ENCODE measurements at places on chromosomes 4 and X.

DNA sequence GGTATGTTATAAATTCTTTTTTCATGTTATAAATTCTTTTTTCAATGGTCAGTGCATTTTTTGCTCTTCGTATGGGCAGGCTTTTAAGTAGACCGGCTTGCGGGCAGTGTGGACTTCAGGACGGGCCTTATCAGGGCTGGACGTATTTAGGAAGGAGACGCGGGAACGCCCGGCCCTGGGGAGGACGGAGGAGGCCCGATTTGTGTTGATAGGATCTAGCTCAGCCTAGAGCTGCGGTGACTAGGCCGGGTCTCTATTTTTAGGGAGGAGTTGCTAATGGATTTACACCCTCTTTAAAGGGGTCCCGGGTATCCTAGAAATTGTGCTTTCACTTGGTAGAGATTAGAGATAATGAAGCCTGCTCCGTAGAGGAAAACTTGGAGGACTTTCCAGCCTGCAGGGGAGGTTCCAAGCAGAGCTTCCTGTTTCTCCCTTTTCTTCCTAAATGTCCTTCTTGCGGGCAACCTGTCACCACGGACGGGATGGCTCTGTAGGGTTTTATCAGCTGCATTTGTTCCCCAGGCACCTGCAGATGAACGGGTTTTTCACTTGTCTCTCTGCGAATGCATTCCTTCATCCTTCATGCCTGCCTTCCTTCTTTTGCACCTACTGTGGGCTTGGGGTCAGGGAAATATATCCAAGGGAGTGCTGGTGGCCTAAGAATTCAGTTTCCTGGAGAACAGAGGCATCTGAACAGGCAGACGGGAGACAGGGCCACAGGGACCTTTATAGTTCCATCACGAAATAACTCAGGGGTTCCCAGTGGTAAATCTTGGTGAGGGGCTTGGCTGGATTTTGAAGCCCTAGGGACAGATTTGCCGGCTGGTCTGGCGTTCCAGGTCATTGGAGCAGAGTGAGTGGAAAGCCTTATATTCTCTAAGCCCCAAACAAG, 1.4 kb downstream of the CD99 start:
- DNase-seq = no peak

DNA sequence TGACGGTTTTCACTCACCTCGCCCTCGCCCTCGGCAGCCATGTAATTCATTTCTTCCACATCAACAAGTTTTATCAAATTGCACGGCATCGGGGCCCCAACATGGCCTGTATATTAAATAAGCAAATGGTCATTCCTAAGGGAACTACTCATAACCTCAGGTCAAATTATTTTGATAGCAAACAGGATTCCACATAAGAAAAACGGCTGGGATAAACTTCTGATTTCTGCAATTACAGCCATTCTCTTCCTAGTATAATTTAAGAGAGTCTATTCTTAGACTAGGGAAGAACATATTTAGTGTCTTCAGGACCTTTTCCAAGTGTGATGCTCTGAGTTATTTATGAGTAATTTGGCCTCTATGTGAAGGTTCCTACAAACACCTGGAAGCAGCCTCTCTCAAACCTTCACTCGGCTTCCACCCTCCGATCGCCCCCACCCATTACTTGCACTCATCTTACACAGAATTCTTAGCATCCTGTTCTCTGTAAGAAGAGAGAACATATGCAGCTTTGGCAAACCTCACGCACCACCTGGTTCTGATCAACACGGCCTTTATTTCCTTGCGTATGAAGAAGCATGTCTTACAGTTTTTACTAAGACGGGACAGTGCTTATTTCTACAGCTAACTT, 29.4 kb upstream of the CENPU start:
- no peak for DNase-seq

DNA sequence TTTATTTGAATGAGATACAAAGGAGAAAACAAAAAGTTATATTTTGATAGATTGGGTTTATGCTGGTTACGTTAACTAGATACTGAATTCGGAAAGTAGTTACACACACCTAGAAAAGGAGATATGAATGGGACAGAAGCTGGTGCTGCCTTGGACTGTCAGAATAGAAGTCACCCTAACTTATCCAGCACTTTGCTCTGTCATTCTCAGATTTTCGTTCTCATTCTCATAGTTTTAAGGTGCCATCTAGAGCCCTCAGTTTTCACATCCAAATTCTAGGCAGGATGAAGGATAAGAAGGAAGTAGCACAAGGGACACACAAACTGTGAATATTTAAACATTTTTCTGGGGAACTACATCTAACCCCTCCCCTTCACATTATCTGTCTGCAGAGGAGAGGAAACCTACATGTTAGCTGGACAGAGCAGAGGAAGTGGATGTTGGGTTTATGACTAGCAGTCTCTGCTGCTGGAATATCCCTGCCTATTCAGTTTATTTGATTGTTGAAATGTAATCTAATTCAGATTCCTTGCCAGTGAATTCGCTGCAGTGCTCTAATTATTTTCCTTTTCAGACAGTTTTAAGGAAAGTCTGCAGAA, 521.9 kb downstream of the FAT4 start:
- DNase-seq = no peak

GRCh38 chr4:81607950-81608349, 136.2 kb upstream of the RASGEF1B start:
- DNase-seq = no peak

- peak; percentile 73 for DNase-seq
Measured at GRCh38 chrX:43703211-43703791, 47.2 kb downstream of the MAOA start.

GRCh38 chr4:170004651-170005295, 21.4 kb downstream of the MFAP3L start:
- DNase-seq = no peak

All from SW 1271 (cell line).